ENCODE measurements at places on chromosomes 5 and 9.

- DNase-seq = peak; percentile 54
Measured at GRCh38 chr9:21711504-21711903, 90.9 kb upstream of the MTAP start.

DNA sequence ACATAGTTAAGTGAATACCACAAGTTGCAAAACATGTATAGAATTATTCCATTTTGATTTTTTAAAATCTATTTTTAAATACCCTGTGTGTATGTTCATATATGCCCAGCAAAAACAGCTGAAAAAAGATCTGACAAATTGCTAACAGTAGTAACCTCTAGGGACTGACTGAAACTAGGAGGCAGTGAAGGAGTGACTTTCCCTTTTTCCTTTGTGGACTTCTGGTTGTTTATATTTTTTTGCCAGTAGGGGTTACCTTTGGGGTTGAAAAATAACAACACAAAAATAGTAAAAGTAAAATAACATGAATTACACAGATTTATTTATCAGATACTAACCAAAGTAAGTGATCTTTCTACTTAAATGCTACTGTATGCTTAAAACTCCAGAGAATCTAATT, 2.9 kb downstream of the MEGF9 start:
- DNase-seq = no peak

GRCh38 chr5:2103940-2104339, 221.2 kb upstream of the IRX4 start:
- DNase-seq = no peak

GRCh38 chr9:91422758-91423711, 597 bp downstream of the NFIL3 start:
- DNase-seq = peak; percentile 93

GRCh38 chr9:13778631-13779030, 499.1 kb upstream of the MPDZ start:
- peak; percentile 36 for DNase-seq

DNA sequence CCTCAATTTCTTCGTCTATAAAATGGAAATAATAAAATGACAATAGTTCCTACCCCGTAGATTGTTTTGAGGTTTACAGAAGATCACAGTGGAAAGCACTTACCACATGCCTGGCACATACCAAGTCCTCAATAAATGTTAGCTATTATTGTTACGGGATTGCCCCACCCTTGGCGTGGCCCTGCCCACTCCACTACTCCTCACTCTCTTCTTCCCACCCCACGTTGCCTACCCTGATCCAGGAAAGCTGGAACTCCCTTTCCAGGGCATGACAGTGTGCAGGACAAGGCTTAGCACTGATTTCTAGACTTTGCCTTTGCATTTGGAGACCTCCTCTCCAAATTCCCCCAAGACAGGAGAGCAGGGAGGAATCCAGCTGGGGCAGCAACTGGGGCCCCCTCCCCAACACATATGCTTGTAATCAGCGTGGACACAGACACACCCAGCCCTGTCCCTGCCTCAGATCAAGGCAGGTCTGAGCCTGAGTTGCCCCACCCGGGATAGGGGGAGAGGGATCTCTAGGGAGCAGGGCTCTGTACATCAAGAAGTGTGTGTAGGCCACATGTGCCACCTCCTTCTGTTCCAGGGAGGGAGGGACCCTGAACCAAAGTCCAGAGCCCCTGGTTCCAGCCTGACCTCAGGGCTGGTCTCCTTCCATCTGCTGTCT, 6.7 kb downstream of the SLC4A9 start:
- DNase-seq = no peak

DNA sequence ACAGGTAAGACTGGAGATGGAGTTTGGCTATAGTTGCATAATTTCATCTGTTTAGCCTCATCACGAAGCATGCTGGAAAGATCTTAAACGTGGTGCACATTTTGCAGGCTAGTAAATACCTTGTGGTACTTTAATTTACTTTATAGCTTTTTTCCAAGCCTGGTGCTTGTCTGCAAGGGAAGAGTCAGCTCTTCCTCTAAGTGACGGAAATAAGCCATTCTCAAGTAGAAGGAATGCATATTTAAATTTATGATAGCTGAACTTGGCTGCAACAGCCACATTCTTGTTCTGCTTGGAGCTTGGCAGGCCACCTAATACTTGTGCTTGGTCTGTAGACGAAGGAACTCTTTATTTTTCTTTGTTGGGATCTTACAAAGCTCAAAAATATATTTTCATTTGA, 188.0 kb upstream of the PIK3R1 start:
- DNase-seq = peak; percentile 74

Measured in fibroblast of pulmonary artery (primary cell).